Activated naive CD4-positive, alpha-beta T cell (primary cell): ENCODE measurements at places on chromosomes 3 and 15.

DNA sequence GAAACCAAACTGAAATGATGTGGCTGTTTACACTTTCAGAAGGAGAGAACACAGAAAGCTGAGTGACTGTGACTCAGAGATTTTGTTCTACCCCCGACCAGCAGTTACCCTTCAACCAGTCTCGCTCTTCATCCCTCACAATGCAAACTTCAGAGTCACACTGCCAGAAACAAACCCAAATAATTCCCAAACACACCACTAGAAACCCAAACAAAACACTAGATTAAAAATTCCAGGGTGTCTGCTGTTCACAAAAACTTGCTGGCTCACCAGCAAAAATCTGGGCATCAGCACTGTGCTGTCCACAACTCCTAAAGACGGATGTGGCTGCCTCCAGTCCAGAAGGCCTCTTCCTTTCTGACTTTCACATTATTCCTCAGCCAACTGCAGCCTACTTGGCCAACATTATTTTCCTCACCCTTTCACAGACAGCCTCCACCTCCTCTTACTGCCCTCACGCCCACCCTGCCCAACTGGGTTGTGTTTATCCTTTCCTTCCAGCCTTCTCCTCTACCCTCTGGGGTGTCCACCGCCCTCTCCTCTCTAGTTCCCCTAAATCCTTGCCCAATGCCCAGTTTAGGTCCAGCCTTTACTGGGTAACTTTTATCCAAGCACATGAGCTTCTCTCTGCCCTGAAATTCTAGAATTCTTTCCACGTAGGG lies 71.4 kb downstream of the MECOM start:
- no peak for DNase-seq

DNA sequence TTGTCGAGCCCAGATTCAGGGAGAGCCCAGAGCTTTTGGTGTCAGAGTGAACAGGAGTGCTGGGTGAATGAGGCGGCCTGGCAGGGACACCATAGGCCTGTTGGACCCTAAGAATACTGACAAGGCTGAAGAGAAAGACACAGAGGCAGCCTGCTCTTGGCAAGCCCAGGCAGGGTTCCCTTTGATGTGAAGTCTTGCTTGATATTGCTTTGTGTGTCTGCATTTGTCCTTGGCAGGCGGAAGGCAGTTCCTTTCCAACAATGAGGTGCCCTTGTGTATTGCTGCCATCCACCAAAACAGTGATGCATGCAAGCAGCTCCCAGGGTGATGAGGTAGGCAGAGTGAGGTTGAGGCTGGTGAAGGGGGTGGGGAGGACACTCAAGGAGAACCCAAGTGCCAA lies 152.7 kb upstream of the TSC22D2 start:
- no peak for DNase-seq

- no peak for DNase-seq
Measured at GRCh38 chr3:64209866-64210621, 15.2 kb downstream of the PRICKLE2 start.

GRCh38 chr3:35635407-35635806 lies 3.9 kb upstream of the ARPP21 start:
- no peak for DNase-seq

DNA sequence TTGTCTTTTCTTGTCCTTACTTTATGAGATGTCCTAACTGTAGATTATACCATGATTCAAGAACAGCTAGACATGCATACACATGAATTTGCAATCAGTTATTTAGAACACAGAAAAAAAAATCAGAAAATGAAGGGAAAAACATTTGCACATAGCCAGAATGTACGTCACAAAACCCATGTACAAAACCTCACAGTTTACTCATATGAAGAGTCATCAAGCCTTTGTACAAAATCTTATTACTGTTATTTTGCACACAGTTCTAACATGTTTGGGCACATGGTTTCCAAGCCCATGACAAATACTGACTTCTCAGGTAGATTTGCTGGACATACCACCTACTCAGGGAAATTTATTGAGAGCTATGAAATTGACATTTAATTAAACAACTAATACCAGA lies 48.2 kb downstream of the MAP3K13 start:
- DNase-seq = no peak

GRCh38 chr15:36407647-36408046 lies 171.8 kb upstream of the CDIN1 start:
- no peak for DNase-seq

DNA sequence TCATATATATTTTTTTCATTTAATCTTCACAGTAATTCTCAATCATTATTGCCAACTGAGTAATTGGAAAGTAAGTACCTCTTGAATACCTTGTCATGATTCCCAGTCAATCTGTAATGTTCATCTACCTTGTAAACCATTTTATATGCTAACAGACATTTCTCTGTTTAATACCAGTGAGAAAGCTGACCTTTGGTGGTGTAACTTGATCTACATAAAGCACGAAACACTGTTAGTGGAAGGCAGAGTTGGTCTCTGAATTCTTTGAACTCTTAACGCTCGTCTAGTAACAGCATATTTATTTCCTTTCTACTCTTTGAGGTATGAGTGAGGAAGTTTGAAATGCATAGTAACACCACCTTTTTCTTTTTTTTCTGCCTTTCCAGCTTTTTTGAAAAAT lies 59.5 kb downstream of the SLC25A26 start:
- DNase-seq = no peak

GRCh38 chr3:193788189-193788991 lies 195.4 kb downstream of the OPA1 start:
- no peak for DNase-seq

DNA sequence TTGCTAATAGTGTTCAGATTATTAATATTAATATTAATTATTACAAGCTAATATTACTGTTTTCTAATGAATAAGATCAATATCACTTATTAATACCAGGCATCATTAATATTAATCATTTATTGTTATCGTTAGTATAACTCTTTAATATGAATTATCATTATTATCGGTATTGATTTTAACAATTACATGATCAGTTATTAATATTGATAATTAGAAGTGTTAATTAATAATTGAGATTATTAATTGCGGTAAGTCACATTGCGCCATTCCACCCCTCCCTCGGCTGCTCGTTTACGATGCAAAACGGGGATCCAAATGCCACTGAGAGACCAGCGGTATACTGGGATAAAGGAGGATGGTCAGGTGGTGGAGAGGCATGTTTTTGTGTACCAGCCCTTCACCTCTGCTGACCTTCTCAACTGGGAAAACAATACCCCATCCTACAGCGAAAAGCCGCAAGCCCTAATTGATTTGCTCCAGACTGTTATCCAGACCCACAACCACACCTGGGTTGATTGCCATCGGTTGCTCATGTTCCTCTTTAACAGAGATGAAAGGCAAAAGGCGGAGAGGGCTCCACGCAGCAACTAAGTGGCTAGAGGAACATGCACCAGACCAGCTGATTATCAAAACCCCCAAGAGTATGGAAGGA lies 28.6 kb upstream of the SSUH2 start:
- no peak for DNase-seq

DNA sequence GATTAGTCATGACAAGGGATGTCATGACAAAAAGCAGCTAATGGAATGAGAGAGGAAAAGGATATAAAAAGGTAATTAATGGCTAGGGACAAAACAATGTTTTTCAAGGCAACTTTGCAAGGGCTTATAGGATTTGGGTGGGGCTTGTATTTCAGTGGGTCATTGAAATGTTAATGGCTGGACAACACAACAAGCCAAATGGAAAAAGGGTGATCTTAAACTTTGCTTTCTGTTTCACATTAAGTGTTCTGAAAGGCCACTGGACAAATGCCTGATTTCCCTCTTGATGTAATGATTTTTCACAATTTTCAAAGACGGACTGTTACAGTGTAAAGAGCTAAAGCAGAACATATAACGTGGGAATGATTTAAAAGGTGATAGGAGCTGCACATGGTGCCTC lies 345.0 kb downstream of the TUSC7 start:
- DNase-seq = no peak

GRCh38 chr3:136676009-136676408 lies 76.2 kb downstream of the STAG1 start:
- no peak for DNase-seq

DNA sequence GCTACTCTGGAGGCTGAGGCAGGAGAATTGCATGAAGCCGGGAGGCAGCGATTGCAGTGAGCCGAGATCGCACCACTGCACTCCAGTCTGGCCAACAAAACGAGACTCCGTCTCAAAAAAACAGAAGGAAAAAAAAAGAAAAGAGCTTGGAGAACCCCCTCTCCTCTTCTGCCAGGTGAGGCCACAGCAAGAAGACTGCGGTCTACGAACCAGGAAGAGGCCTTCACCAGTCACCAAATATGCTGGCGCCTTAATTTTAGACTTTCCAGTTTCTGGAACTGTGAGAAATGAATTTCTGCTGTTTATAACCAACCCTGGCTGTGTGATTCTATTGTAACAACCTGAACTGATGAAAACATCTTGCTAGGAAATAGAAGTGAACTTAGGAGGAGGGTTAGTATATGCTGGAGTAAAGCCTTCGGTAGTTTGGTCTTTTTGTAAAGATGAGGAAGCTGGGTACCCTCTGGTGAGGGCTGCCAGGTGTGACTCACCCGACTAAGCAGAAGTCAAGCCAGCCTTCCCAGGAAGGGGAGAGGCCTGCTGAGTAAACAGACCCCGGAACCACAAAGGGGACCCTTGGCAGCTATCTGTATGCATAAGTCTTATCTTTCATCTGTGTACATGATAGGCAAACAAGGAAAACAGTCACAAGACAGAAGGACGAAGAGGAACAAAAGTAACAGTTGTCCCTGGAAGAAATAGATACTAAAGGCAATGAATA lies 78.7 kb downstream of the KLF13 start:
- DNase-seq = no peak

GRCh38 chr15:99951511-99951910 lies 218.3 kb upstream of the LYSMD4 start:
- DNase-seq = no peak

GRCh38 chr3:195183071-195183776 lies 87.7 kb downstream of the XXYLT1 start:
- no peak for DNase-seq

DNA sequence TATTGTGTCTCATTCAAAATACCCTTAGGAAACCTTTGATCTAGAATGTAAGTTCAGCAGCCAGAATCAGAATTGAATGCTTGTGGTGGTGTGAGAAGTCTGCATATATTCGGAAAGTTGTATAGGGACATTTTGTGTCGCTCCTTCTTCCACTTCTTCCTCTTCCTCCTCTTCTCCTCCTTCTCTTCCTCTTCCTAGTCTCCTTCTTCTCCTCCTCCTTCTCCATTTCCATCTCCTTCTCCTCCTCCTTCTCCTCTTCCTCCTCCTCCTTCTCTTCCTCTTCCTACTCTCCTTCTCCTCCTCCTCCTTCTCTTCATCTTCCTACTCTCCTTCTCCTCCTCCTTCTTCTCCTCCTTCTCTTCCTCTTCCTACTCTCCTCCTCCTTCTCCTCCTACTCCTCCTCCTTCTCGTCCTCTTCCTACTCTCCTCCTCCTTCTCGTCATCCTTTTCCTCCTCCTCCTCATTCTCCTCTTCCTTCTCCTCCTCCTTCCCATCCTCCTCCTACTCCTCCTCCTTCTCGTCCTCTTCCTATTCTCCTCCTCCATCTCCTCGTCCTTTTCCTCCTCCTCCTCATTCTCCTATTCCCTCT lies 749.3 kb upstream of the GOLIM4 start:
- DNase-seq = no peak

- DNase-seq = no peak
Measured at GRCh38 chr3:194292331-194292730, 58.8 kb downstream of the CPN2 start.

GRCh38 chr3:107067421-107067820 lies 309.8 kb upstream of the CCDC54 start:
- DNase-seq = no peak

GRCh38 chr3:9970020-9970652 lies 16.5 kb downstream of the EMC3 start:
- no peak for DNase-seq

GRCh38 chr3:188687389-188687788 lies 484.4 kb upstream of the TPRG1 start:
- DNase-seq = no peak

DNA sequence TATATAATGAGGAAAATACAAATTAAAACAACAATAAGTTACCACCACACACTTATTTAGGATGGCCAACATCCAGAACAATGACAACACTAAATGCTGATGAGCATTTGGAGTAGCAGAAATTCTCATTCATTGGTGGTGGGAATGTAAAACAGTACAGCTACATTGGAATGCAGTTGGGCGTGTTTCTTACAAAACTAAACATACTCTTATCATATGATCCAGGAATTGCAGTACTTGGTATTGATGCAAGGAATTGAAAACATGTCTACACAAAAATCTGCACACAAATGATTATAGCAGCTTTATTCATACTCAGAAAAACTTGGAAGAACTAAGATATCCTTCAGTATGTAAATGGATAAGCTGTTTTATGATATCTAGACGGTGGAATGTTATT lies 594.2 kb downstream of the ZBBX start:
- DNase-seq = no peak

- DNase-seq = no peak
Measured at GRCh38 chr3:31196881-31197364, 302.5 kb upstream of the GADL1 start.

DNA sequence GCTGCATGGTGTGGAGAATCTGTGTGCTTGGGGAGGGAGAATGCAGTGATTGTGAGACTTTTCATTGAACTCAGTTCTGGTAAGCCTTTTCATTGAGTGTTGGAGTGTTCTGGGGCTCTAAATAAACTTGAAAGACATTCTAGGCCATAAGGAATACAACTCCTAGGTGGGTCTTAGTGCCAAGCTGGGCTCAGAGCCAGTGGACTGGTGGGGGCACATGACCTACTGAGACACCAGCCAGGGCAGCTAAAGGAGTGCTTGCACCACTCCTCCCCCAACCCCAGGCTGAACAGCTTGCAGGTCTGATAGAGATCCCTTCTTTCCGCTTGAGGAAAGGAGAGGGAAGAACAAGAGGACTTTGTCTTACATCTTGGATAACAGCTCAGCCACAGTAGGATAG lies 21.7 kb upstream of the KPNA4 start:
- DNase-seq = no peak

GRCh38 chr15:62275831-62276230 lies 110.7 kb upstream of the C2CD4B start:
- DNase-seq = no peak

DNA sequence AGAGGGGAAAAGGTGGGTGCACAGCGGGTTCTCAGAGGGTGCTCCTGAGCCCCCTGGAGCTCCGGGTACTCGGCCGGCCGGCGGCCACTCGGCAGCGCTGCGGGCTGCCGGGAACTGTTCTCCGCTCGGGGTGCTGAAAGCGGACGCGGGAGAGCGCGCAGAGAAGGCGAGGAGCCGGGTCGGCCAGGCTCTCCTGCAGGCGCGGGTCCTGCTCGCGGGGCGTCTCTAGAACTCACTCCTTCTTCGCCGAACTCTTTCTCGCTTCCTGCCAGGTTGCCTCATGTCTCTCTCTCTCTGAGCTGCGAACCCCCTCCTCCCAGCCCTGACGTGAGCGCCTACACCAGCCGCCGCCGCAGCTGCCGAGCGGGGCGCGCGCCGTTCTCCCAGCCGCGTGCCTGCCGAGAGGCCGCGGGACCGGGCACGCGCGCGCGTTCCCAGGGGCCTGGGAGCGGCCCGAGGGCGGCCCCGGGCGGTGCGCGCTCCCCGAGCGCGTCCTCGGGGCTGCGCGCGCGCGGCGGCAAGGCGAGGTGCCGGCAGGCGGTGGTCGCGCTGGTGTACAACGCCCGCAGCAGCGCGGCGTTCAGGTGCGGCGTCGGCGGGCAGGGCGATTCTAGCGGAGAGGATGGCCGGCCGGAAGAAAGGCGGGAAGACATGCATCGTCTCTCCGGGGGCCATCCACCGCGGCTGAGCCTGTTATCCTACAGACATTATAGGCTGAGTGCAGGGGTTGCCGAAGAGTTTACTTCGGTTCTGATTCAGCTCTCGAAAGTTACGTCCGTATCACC lies at the start of gene PEX5L:
Gene PEX5L, minus strand, starts transcription at position 267 of the 785 bp plus-strand sequence. CDS start 338 bp downstream, outside the sequence.
- no peak for DNase-seq

GRCh38 chr3:191170097-191170496 lies 28.9 kb upstream of the OSTN start:
- no peak for DNase-seq
